ENCODE measurements at places on chromosomes 5 and 9. TPM values are rescaled to one million over a fixed set of nuclear protein-coding genes. Genes with fewer than 3 reads are reported as not detected.

Gene GADD45G
- total RNA-seq: 9.7 TPM

Gene LCN9
- not detected for total RNA-seq

Gene PCDHGA8
- total RNA-seq: 2.7 TPM

GRCh38 chr5:151480384-151481293 is 33.2 kb downstream of the SLC36A1 start:
- H3K36me3 ChIP-seq: no peaks in the 10 kb centered on the region
- no peak overlapping the region for H3K4me3 ChIP-seq
- no peaks in the 10 kb centered on the region for H3K27me3 ChIP-seq
- peaks cover 12% of the 10 kb centered on the region for H3K4me1 ChIP-seq
- peak overlapping the region; percentile 27 for H3K27ac ChIP-seq
- peak; percentile 17 for DNase-seq

DNA sequence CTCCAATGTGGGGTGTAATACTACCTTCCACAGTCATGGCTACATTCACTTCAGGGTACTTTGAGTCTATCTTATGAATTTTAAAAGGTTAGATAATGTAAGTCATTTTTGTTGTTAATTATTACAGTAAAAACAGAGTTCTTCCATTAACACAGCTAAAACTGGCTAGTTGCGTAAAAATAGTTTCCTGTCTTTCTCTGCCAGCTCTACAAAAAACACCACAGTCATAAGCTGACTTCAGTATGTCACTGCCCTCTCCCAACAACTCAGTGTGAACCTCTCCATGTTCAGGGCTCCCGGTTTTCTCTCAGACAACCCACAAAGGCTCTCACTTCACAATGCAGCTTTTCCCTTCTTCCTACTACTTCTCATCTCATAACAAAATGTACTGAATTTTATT is 84.8 kb upstream of the ITGA1 start:
- H3K4me3 ChIP-seq: no peak overlapping the region
- no peaks in the 10 kb centered on the region for H3K36me3 ChIP-seq
- no peaks in the 10 kb centered on the region for H3K27me3 ChIP-seq
- DNase-seq: no peak

- H3K27me3 ChIP-seq: no peaks in the 10 kb centered on the region
- H3K4me3 ChIP-seq: peak overlapping the region; percentile 98
- DNase-seq: no peak
- H3K27ac ChIP-seq: peak overlapping the region; percentile 93
- H3K4me1 ChIP-seq: peaks cover 28% of the 10 kb centered on the region
- no peaks in the 10 kb centered on the region for H3K36me3 ChIP-seq
Measured at GRCh38 chr9:133348718-133349573, 928 bp downstream of the RPL7A start.

GRCh38 chr5:53407373-53407772 is 73.1 kb upstream of the FST start:
- no peak overlapping the region for H3K27ac ChIP-seq
- no peaks in the 10 kb centered on the region for H3K27me3 ChIP-seq
- no peak for DNase-seq
- no peak overlapping the region for H3K4me3 ChIP-seq

GRCh38 chr5:169272111-169272510 is 28.8 kb downstream of the SLIT3 start:
- no peaks in the 10 kb centered on the region for H3K27me3 ChIP-seq
- no peaks in the 10 kb centered on the region for H3K4me1 ChIP-seq
- H3K4me3 ChIP-seq: no peak overlapping the region
- H3K27ac ChIP-seq: no peak overlapping the region
- DNase-seq: no peak

Measured in transverse colon (tissue), 4 donors.